A172 (cell line): ENCODE measurements at places on chromosomes 7 and 10.

DNA sequence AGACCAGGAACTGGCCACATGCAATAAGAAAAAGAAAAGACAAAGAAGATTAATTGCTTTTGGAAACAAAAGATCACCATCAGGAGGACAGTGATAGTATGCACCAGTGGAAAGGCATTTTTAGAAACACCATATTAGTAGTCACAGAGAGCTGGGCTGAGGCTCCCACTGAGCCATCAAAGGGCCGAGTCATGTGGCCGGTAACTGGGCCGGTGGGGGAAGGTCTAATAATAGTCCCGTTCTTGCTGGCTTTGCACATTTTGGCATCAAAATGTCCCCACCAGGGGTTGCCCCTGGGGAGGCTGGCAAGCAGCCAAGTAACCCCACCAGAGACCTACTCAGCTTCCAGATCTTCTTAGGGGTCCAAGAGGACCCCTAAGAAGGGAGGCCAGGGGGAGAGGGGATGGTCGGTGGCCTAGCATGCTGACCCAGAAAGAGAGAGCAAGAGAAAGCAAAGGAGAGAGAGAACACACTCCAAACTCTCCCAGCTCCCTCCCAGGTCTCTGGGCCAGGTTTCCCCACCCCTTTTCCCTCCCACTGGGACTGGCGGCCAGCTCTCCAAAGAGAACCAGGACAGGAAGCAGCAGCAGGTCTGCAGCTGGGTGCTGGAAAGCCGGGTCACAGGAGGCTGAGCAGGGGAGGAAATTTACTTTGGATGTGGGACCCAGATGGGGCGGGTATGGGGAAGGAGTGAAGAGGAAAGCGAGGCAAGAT is 70.2 kb upstream of the FGFR2 start:
- DNase-seq: peak; percentile 27

DNA sequence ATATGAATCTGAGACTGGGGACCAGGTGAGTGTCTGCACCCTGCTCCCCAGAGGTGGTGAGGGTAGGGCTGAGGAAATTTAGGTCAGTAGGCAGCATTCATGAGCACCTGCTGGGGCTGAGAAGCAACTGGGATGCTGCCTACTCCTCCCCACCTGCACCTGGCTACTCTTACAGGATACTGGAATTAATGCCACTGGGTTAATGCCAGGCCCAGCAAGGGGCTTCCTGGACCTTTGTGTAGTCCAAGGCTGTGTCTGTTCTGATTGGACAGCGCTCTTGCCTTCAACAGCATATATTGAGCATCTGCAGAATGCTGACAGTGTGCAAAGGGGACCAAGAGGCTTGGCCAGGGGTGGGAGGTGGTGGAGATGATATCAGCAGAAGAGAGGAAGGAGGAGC is 32.1 kb downstream of the ADCYAP1R1 start:
- no peak for DNase-seq

GRCh38 chr7:84675633-84676034 is 481.0 kb upstream of the SEMA3A start:
- peak; percentile 76 for DNase-seq

- no peak for DNase-seq
Observed at GRCh38 chr10:133040198-133040597, 47.5 kb upstream of the ADGRA1 start.

GRCh38 chr7:92635538-92635937 is 45.3 kb upstream of the FAM133B start:
- no peak for DNase-seq

DNA sequence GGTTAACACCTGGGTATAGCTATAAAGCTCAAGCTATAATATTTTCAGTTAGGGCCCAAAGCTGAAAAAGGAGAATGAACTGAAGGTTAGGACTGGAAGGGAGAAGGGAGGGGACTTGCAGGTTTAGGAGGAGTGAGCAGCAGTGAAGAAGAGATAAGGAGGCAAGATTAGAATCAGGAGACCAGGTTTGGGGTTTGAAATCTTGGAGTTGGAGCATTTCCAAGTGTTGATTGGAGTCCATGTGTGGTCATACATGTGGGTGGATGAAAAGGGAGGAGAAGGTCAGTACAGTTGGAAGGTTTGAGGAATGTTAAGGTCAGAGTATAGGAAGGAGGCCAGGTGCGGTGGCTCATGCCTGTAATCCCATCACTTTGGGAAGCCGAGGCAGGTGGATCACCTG is 8.6 kb upstream of the ANLN start:
- no peak for DNase-seq

DNA sequence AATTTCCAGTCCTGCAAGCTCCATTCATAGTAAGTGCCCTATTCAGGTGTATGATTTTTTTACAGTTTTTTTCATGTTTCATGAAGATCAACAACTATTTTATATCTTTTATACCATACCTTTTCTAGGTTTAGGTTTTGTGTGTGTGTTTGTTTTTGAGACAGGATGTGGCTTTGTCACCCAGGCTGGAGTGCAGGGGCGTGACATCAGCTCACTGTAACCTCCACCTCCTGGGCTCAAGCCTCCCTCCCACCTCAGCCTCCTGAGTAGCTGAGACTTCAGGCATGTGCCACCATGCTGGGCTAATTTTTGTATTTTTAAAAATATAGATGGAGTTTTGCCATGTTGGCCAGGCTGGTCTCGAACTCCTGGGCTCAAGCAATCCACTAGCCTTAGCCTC is 35.0 kb downstream of the ARMH3 start:
- no peak for DNase-seq

DNA sequence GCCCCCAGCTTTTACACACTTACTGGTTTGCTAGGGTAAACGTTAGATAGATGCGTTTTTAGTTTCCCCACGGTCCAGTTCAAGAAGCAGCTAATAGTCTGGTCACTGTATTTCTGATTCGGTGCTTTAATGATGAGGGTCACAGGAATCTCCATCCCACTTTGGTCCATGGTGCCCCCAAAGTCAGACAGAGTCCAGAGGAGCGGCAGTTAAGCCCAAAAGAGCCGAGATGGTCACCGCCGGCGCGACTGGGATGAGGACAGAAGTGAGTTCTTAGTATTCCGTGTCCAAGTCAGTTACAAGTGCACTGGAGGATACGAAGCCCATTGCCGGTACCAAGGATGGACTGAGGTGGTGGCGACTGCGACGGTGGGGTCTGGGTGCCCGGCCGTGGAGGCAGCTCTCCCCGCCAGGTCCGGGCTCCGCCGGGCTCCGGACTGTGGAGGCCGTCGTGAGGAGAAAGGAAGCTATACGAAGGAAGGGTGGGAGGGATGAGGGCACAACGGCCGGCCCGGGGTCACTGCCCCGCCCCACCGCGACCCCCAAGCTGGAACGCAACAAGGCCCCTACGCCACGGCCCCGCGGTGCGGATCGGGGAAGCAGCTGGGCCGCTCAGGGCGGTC is 663 bp downstream of the HERPUD2 start:
- DNase-seq: peak; percentile 14

- no peak for DNase-seq
Observed at GRCh38 chr10:92857904-92858514, 9.7 kb downstream of the EXOC6 start.

- DNase-seq: peak; percentile 3
Observed at GRCh38 chr10:107834706-107835105, 670.2 kb upstream of the SORCS1 start.

DNA sequence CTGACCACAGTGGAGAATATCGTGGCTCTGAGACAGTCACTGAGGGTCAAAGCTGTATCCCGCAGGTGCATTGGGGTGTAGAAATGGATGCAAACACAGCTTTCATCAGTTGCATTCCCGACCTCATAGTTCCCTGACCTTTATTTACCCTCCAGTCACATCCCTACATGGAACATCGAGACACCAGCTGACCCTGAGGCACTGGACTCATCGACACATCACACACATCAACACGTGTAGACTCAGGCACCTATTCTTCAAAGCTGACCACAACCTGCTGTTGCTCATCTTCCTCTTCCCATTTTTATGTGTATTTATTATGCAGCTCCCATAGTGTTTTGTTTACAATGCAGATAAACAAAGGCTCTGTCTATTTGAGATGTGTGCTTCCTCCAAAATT is 396.9 kb upstream of the NRP1 start:
- no peak for DNase-seq

GRCh38 chr10:129140921-129141885 is 325.8 kb upstream of the MGMT start:
- no peak for DNase-seq

GRCh38 chr7:139071680-139072079 is 35.8 kb upstream of the ZC3HAV1L start:
- no peak for DNase-seq

DNA sequence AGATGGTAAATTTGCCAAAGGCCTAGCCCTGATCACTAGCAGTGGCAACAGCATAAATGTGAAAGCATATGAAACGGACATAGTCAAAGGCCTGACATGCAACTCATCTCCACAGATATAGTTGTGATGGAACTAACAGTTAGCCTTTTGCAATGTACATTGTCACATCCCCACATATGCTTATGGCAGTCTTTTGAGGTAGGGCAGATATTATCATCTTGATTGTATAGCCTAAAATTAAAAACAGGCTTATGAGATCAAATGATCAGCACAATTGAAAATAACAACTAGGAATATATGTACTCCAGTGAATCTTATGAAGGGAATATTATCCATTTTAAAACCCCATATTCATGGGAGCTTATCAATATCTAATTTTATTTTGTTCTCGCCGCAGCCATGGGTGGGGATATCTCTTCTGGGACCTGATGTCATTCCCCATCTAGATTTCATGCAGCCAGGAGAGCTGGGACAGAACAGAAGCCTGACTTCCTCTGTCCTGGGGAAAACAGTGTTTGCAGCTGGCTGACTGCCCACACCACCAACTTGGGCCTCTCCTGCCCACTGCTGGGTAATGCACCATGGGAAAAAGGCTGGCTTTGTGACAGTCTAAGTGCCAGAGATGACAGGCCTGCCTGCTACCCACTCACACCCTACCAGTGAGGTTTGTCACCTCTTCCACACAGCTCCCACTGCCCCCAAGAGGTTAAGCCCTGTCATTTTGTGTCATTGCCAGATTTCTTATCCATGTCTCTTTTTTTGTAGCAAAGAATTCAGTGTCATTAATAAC is 180.2 kb upstream of the FZD1 start:
- no peak for DNase-seq

GRCh38 chr7:66330961-66331360 is 125.8 kb downstream of the TPST1 start:
- DNase-seq: no peak

- peak; percentile 19 for DNase-seq
Observed at GRCh38 chr7:23594879-23595604, 2.1 kb upstream of the CCDC126 start.

DNA sequence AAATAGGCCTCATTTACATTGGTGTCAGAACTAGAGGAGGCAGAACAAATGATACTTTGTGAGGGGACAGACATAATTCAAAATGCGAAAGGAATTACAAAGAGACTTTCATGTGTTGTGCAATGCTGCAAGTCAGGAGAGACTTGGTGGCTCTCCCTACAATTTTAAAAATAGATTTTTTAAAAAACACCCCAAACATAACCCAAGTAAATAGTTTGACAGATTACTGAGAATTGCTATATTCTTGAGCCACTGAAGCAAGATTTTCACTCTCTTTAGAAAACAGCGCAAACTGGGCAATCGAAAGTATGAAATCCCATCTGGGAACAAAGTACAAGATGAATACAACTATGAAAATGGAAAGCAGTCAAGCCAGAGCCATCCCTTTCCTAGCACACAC is 126.3 kb upstream of the NPY start:
- DNase-seq: no peak

GRCh38 chr7:3453398-3453797 is 152.3 kb downstream of the SDK1 start:
- no peak for DNase-seq
